ENCODE measurements at places on chromosomes 5 and 9.

GRCh38 chr5:94429566-94429965 lies 188.8 kb downstream of the KIAA0825 start:
- no peak for DNase-seq

DNA sequence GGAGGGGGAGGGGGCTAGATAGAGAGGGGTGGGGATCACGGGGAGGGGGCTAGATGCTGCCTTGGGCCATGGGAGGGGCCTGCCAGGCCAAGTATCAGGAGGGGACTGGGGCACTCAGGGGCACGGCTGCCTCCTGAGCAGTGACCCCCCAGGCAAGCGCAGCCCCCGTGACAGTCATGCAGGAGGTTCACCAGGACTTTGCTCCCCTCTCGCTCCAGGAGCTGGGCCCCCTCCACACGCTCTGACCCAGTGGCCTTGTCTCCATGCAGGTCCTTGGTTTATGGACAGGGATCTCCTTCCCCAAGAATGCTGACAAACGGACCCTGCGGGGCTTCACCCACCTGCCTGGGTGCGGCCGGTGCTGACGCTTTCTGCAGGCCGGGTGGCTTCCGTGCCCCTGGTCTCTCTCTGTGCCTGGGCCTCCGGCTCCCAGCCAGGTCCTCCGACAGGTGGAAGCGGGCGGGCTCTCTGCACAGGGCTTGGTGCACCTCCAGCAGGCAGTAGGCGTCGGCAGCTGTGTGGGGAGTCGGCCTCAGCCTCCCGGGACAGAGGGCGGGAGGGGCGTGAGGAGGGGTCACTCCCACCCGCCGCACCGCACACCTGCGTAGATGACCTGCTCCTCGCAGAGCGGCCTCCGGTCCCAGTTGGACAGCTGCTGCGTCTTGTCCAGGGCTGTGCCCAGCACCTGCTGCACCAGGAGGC lies 46.8 kb upstream of the NRARP start:
- peak; percentile 47 for DNase-seq

DNA sequence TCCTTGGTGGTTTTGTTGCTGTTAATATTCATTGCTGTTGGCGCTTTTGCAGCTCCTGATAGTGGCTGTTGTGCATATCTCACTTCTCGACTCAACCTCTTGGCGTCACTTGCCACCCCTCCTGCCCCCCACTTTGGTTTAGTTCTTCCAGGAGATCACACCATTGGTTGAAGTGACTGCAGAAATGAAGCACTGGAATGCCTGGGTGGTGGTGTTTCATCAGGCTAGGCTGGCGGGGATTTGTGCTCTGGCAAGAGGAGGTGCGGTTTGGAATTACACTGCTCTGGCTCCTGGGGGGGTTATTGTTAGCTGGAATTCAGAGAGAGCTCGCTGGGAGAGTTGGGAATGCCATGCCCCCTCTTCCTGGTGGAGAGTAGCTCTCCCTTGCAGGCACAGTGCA lies 11.5 kb downstream of the PRRC2B start:
- DNase-seq: no peak

DNA sequence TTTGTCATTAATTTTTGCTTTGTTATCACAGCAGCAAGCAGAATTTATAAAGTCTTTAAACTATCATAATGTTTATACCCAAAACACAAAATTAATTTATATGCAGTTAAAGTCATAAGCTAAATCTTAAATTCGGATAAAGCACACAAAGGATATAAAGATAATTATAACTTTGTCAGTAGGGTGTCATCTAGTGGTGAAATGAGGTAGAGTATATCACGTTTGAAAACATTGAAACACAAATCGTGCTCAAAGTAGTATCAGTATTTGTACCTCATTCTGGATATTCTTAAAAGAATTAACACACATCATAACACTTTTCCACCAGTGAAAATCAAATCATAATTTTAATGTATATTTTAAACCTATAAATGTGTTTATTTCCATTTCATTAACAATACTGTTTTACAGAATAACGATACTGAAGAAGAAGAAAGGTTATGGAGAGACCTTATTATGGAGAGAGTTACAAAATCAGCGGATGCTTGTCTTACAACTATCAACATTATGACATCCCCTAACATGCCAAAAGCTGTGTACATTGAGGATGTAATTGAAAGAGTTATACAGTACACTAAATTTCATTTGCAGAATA lies 129.5 kb downstream of the NIPBL start:
- peak; percentile 40 for DNase-seq

DNA sequence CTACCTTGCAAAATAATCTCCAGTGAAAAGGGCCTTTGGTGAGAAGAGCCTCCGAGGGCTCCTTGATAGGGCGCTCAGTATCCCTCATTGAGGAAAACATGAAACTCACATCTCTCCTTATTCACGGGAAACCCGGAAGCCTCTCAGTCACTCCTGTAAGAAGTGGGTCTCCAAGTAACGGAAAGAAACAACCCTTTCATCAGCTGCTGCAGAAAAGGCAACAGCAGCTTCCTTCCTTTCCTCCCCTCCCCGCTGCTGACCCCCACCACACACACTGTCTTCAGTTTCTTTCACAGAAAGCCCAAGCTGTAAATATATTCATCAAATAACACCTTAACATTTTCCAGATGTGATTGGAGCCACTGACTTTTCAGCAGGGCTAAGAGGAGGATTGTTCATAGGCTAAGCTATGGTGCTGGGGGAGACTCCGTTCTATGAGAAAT lies 81.4 kb downstream of the C9orf152 start:
- DNase-seq: no peak

DNA sequence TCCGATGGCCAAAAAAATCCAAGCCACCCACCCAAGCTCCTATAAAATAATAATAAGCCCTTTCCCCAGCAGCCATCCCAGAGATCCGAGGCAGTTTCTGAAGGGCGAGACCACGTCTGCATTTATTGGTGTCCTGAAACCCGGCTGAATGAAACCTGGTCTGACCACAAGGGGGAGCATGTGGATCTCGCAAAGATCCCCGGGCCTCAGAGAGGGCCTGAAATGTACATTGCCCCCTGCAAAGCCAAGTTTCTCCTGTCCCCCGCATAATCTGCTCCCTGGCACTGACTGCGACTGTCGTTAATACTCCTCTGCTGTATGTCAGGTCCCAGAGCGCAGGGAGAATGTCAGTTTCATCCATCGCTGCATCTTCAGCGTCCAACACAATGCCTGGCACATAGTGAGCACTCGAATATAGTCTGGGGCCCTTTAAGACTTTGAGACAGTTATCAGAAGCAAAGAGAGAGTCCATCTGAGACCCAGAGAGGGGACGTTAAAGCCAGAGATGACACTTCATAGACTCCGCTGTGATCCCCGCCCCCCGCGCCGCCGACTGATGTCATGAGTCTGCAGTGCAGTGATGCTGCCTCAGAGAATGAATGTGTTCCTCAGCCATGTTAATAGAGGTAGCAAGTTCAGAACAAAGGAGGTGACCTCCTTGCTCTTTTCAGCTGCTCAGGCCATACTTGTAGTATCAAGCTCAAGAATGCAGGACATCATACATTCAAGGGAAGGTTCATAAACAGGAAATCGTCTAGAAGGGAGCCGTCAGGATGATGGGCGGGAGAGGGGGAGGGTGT lies 74.5 kb upstream of the BARHL1 start:
- DNase-seq: peak; percentile 79

- DNase-seq: no peak
These were observed 125.4 kb downstream of the CDC42SE2 start for GRCh38 chr5:131389096-131389868.

- DNase-seq: no peak
These were observed 3.7 kb upstream of the TIFAB start for GRCh38 chr5:135455876-135456237.

GRCh38 chr5:138533973-138534941 lies 8.8 kb downstream of the ETF1 start:
- no peak for DNase-seq

- DNase-seq: no peak
These were observed 45.3 kb upstream of the TTC39B start for GRCh38 chr9:15352306-15352705.

- no peak for DNase-seq
These were observed 76.5 kb upstream of the CER1 start for GRCh38 chr9:14799030-14799429.

- peak; percentile 87 for DNase-seq
These were observed at the start of gene RAI14 for GRCh38 chr5:34656001-34656699. TSS of gene RAI14 (plus strand) at chr5:34656328. CDS start at chr5:34686920, 30,592 bp downstream.

GRCh38 chr5:94240993-94241651 lies 377.3 kb downstream of the KIAA0825 start:
- no peak for DNase-seq

GRCh38 chr9:95116002-95116807 lies 201.3 kb downstream of the FANCC start:
- DNase-seq: peak; percentile 16
